ENCODE measurements at places on chromosomes 5 and 9. TPM values are rescaled to one million over a fixed set of nuclear protein-coding genes. Genes with fewer than 3 reads are reported as not detected.

FOXD4L3 gene
- total RNA-seq: not detected

DNA sequence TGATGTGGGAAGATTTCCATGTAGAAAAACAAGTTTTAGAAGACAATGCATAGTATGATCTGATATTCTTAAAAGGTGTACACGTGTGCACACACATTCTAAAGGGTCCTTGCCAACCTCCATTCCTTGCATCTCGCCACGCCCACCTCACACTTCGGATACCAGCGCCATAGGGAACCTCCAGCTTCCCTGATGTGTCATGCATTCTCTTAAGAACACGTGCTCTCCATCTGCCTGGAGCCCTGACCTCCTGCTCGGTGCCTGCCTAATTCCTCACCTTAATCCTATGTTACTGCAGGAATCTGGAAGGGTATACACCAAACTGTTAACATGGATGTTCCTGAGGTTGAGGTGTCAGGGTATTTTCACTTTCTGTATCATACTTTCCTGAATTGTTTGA lies 63.1 kb downstream of the PTCD2 start:
- no peaks in the 10 kb centered on the region for H3K36me3 ChIP-seq
- no peaks in the 10 kb centered on the region for H3K27me3 ChIP-seq
- no peak for DNase-seq
- H3K4me1 ChIP-seq: peaks cover 4% of the 10 kb centered on the region
- no peak overlapping the region for H3K27ac ChIP-seq

DNA sequence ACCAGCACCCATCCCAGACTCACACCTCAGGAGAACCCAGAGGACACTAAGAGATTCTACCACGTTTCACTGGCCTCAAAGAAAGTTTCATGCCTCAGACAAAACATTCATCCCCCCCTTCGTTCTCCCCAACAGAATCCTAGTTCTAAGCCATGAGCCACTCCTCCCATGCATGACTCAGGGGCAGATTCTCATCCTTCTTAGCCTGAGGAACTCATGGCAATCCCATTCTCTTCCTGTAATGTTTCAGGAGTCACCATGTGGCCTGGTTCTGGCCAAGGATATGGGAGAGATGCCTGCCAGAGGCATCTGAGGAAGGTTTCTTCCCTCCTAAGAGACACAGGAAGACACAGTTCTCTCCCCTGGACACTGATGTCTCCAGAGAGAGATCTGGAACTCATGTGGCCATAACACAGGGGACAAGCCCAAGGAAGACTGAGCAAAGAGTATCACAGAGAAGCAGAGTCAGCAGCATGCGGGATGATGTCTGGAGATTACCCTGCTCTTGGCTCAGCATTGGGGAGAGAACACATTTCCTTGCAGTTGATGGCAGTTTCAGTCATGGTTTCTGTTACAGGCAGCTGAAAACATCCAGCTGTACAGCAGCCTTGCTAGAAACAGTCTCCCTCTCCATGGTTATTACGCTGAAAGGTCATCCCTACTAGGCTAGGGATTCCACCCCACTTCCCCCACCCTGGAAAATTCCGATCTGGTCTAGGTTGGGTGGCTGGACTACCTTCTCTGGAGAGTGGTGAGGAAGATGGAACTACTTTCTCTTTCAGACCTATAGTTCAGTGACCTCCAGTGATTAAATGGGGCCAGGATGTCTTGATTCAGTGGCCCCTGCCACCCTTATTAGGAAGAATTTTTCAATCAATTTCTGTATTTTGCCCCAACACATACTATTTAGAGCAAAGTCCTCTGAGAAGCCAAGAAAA lies 115.4 kb downstream of the ZNF608 start:
- H3K27me3 ChIP-seq: no peaks in the 10 kb centered on the region
- DNase-seq: no peak
- no peak overlapping the region for H3K4me3 ChIP-seq
- H3K27ac ChIP-seq: no peak overlapping the region
- no peaks in the 10 kb centered on the region for H3K36me3 ChIP-seq
- H3K4me1 ChIP-seq: no peaks in the 10 kb centered on the region

GRCh38 chr9:91303741-91304415 lies 57.8 kb downstream of the AUH start:
- no peaks in the 10 kb centered on the region for H3K4me1 ChIP-seq
- no peak for DNase-seq
- H3K27me3 ChIP-seq: no peaks in the 10 kb centered on the region

PLCXD3 gene
- total RNA-seq: 3.6 TPM

CCDC69 gene
- total RNA-seq: 13.5 TPM

DNA sequence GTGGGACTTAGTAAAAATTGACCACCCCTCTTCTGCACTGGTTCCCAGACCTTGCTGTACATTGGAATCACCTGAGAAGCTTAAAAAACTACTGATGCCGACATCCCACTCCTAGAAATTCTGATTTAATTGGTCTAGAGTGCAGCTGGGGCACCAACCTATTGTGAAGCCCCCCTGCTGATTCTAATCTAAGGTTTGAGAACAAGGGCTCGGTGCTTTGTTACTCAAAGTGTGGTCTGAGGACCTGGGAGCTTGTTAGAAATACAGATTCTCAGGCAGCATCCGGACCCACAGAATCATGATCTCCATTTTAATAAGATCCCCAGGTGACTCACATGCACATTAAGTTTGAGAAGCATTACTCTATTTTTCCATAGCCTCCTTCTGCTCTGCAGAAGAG lies 57.8 kb upstream of the LPAR1 start:
- H3K4me1 ChIP-seq: peaks cover 4% of the 10 kb centered on the region
- no peaks in the 10 kb centered on the region for H3K27me3 ChIP-seq
- H3K36me3 ChIP-seq: no peaks in the 10 kb centered on the region
- H3K27ac ChIP-seq: no peak overlapping the region
- H3K4me3 ChIP-seq: no peak overlapping the region

SAXO1 gene
- 0.54 TPM for total RNA-seq

DNA sequence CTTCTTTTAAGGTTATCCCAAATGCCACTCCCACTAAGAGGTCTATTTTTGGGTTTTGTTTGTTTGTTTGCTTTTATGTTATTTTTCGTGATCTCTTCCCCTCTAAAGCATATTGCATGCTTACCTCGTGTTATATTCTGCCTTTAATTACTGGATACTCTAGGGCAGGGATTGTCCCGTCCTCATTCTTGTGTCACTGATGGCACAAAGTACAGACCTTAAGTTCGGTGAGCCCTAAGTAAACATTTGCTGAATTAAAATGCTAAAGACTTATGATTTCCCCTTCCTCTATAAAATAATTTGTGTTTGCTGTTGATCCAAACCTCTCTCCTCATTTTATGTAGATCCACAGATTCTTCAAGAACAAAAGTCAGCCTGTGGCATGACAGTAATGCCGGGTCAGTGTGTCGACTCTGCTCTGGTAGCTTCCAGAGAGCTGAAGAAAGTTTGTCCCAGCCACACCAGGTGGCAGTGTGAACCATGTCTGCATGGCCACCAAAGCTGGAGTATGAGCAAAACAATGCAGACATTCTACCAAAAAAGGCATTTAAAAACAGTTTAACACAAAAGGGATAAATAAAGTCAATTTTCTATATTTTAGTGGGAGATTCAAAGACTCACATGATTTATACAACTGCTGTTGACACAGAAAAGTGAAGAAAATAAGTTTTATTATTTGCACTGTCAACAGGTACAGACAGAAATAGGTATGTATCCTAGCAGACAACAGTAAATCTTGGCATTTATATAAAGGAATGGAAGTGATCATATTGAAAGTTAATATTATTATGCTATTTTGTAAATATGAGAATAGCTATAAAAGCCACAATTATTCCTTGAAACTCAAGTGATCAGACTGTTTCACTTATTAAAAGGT lies 17.9 kb upstream of the POC5 start:
- peak; percentile 77 for DNase-seq
- H3K36me3 ChIP-seq: no peaks in the 10 kb centered on the region
- no peak overlapping the region for H3K4me3 ChIP-seq
- H3K27me3 ChIP-seq: no peaks in the 10 kb centered on the region
- H3K4me1 ChIP-seq: no peaks in the 10 kb centered on the region
- no peak overlapping the region for H3K27ac ChIP-seq

Data from thyroid gland (tissue), 4 donors.